EL (cell line): ENCODE measurements at places on chromosomes 12 and 14.

- DNase-seq, result no peak
Measured at GRCh38 chr12:43653917-43654316, 101.9 kb upstream of the ADAMTS20 start.

DNA sequence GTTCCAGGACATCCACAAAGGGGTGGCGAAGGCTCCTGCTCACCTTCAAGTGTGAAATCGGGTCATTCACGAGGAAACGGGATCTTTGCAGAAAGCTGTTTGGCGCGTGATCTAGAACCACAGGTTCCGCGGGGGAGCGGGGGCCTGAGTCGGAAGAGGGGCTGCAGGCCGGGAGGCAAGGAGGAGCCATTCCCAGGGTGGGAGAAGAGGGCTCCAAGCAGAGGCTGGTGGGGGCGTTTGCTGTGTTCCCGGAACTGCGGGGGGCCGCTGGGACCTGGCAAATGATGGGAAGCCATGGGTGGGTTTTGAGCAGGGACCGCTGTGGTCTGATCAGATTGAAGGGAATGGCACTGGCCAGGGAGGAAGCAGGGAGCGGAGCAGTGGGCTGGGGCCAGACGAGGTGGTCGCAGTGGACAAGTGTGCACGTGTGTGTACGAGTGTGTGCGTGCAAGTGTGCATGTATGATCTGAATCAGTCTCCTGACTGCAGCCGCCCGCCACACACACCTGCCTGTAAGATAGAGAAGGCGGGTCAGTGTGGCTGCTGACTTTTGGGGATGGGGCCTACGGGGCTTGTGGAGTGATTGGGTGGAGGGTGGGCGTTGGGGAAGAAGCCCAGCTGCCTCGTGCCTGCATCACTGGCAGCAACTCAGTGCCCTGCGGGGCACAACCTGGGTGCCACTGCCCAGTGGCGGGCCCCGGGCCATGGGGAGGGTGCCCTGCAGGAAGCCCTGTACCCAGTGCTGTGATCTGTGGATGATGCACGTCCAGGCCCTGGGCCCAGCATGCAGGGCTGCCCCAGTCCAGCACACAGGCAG is 141.9 kb downstream of the KIF26A start:
- no peak for DNase-seq

- peak; percentile 74 for DNase-seq
Measured at GRCh38 chr14:54600717-54601109, 33.8 kb downstream of the SAMD4A start.

DNA sequence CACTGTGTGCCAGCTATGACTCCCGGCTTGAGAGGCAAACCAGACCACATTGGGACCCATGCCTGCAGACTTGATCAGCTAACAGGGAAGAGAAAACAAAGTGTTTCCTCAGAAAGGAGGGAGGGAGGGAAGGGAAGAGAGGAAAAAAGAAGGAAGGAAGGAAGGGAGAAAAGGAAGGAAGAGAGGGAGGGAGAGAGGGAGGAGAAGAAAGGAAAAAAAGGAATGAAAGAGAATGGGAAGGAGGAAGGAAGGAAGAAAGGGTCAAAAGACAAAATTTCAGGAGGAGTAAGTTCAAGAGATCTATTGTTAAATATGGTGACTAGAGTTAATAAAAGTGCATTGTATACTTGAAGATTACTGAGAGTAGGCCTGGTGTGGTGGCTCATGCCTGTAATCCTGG is 18.9 kb downstream of the FIGNL2 start:
- DNase-seq, result no peak

DNA sequence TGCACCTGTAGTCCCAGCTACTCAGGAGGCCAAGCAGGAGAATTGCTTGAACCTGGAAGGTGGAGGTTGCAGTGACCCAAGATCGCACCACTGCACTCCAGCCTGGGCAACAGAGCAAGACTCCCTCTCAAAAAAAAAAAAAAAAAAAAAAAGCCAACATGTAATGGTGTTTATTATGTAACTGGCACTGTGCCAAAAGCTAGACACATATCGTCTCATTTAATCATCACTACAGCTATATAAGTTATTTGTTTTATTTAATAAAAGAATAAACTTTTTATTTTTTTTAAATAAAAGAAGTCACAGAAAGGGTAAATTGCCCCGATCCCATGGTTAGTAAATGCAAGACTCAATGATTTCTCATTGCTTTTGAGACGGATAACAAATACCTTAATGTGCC is 76.9 kb downstream of the PTCSC3 start:
- no peak for DNase-seq

- DNase-seq, result no peak
Measured at GRCh38 chr14:80933282-80933681, 8.3 kb downstream of the CEP128 start.

DNA sequence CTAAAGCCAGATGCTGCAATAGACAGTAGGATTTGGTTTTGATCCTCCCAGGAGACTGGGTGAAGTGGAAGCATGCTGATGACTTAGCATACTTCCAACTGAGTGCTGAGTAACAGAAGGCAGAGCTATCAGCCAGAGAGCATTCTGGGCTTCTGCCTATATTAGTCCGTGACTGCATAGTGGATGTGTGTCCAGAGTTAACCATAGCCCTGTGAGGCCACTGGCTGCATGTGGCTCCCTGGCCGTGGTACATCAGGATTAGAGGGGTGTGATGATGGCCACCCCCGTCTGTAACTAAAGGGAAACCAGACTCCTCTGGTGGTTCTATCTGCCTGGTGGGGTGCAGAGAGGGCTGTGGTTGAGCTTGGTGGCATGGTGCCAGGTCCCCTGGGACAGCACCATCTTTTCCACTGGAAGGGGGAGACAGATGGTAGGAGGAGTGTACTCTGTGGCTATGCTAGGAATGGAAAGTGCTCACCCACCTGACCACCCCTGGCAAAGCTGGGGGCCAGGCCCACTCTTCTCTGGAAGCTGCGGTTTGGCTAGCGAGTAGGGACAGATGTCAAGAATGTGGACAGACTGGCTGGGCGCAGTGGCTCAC is 27.4 kb downstream of the ABCD4 start:
- peak; percentile 42 for DNase-seq
